ENCODE measurements at places on chromosomes 7 and 10. TPM values are rescaled to one million over a fixed set of nuclear protein-coding genes. Genes with fewer than 3 reads are reported as not detected.

The SPDYE2B gene
- total RNA-seq = not detected

The TAS2R41 gene
- not detected for total RNA-seq

The INHBA gene
- 7.9 TPM for total RNA-seq

The FKBP6 gene
- total RNA-seq = 0.25 TPM

The ABCB4 gene
- total RNA-seq = 0.74 TPM

The ANKRD61 gene
- not detected for total RNA-seq

The FZD1 gene
- total RNA-seq = 7.6 TPM

The ELMO1 gene
- total RNA-seq = 59.3 TPM

The CC2D2B gene
- 0.98 TPM for total RNA-seq

The GNAT3 gene
- total RNA-seq = not detected

The PSD gene
- 99.6 TPM for total RNA-seq

The SLC26A5 gene
- total RNA-seq = not detected

The VTI1A gene
- 43.0 TPM for total RNA-seq

The PON1 gene
- not detected for total RNA-seq

The MSS51 gene
- 1.7 TPM for total RNA-seq

The PRKCQ gene
- 2.2 TPM for total RNA-seq
